Activated CD4-positive, alpha-beta T cell treated with anti-CD3 and anti-CD28 coated beads for 36 hours (primary cell): ENCODE measurements at places on chromosomes 2 and 18.

DNA sequence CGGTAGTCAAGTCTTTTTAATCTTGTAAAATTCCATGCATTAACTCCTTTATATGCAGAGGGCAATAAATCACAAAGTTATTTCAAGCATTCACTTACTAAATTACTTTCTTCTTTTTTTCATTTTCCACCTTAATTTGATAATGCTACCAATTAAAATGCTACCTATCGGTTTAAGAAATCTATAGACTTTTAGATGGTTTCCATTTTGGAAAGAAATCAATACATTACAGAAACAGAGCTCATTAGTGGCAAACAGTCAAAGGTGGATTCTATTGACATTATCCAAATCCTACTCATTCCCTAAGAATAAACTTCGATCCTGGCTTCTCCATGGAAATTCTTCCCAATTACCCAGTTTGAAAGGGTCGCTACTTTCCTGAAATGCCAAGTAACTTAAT is 176.5 kb downstream of the MREG start:
- no peak for DNase-seq

DNA sequence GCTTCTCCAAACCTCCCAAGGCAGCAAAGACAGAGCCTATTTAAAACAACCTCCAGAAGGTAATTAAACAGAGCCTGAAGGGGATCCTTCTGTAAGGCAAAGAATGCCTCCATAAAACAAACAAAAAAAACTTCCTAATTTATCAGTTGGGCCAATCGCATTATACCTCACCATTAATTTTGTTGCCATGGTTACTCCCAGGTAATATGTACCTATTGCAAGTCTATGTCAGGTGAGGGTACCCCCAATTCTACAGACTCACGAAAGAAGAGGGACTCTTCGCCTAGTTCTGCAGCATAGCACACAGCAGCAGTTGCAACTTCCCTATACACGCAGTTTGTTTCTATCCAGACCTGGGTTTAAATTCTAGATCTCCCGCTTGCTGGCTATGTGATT is 38.8 kb downstream of the SFXN5 start:
- DNase-seq = no peak

DNA sequence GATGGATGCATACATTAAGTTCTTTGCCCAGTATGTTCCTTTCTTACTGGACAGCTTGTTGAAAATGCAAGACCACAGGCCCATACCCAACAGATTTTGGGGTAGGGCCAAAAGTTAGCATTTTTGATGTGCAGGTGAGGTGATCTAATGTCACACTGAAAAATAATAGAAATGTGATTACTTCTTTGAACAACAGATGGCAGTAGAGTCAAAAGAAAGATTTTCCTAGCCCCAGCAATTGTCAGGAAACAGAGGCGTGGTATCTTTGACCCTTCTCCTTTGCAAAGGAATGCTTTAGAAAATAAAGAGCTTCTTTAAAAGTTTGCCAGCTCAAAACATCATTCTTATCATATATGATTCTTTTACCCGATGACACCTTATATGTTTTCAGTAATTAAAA is 343.6 kb upstream of the SYT4 start:
- no peak for DNase-seq

- no peak for DNase-seq
Measured at GRCh38 chr2:176936410-176936809, 276.2 kb upstream of the HNRNPA3 start.

DNA sequence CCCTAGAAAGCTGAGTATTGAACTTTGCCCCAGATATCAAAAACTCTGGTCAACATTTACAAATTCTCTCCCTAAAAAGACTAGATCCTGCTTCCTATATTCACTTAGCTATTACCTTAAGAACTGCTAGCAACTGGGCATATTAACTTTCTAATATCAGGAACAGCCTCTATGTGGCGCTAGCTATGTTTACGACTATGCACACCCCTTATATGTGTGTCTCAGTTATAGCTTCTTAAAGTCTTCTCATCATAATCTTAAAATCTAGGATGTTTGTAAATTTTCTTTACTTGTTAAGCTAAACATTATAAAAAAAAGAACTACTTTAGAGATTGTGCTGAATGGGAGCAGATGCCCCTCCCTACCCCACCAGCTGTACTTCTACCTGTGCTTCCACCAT is 1.7 kb upstream of the STAMBP start:
- DNase-seq = no peak

- DNase-seq = no peak
Measured at GRCh38 chr2:152542995-152543481, 174.2 kb downstream of the PRPF40A start.

- DNase-seq = no peak
Measured at GRCh38 chr18:11259469-11260150, 110.2 kb upstream of the PIEZO2 start.

DNA sequence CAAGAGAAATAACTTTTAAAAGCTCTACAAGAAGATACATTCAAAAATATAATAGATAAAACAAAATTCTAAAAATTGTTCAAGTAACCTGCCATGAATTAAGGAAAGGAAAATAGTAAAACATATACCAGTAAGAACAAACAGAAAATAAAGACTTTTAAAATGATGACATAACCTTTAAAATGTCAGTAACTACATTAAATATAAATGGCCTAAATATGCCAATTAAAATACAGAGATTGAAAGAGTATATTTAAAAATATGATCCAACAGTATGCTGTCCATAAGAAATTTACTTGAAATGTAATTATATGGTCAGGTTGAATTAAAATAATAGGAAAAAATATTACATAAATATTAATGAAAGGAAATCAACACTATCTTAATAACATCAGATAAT is 911.7 kb upstream of the POU3F3 start:
- no peak for DNase-seq

GRCh38 chr2:143501106-143501676 is 372.0 kb downstream of the ARHGAP15 start:
- no peak for DNase-seq

- DNase-seq = peak; percentile 7
Measured at GRCh38 chr2:29702276-29702675, 219.1 kb downstream of the ALK start.

- no peak for DNase-seq
Measured at GRCh38 chr2:84865181-84865783, 15.6 kb downstream of the TRABD2A start.

- DNase-seq = peak; percentile 64
Measured at GRCh38 chr2:61537277-61537949, 743 bp downstream of the XPO1 start.

GRCh38 chr2:16525265-16525887 is 140.3 kb downstream of the CYRIA start:
- DNase-seq = peak; percentile 59

- DNase-seq = peak; percentile 18
Measured at GRCh38 chr2:121617042-121617599, 32.1 kb downstream of the CLASP1 start.

GRCh38 chr2:233817995-233818638 is 36.2 kb downstream of the HJURP start:
- DNase-seq = no peak

DNA sequence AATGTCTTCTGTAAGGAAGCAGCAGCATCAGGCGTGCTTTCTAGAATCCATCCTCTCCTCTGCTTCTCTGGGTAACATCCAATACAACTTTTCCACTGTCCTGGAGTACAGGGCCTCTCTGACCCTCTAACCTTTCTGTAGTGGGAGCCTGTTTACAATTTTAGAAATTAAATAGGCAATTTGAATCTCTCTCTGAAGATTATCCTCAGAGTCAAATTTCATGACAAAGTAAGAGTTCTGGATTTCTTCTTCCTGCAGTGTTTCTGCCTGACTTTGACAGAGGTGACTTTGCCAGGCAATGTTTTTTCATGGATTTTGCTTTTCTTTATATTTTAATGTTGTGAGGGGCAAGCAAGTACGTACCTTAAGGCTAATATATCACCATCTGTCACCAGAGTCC is 558.4 kb downstream of the PARD3B start:
- DNase-seq = no peak

DNA sequence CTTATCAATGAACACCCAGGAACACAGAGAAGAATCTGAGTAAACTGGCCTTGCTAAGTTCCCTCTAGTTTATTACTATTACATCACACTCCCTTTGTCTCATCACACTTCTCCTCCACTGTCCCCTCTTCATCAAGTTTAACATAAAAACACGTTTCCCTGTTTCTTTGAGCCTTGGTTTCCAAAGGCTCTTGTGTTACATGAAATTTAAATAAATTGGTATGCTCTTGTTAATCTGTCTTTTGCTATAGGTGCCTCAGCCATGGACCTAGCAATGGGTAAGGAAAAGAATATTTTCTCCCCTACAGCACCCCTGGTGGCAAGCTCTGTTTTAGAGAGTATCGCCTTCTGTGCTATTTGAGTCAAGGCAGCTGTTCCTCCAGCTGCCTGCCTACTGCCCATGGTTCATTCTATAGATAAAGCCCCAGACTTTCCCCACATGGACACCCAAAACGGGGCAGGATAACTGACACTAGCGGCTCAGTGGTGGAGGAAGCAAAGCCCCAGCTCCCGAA is 31.8 kb downstream of the TGIF1 start:
- DNase-seq = peak; percentile 48

GRCh38 chr2:160835166-160835565 is 325.1 kb upstream of the TANK start:
- no peak for DNase-seq

GRCh38 chr2:223508372-223508771 is 93.8 kb downstream of the SCG2 start:
- DNase-seq = no peak

DNA sequence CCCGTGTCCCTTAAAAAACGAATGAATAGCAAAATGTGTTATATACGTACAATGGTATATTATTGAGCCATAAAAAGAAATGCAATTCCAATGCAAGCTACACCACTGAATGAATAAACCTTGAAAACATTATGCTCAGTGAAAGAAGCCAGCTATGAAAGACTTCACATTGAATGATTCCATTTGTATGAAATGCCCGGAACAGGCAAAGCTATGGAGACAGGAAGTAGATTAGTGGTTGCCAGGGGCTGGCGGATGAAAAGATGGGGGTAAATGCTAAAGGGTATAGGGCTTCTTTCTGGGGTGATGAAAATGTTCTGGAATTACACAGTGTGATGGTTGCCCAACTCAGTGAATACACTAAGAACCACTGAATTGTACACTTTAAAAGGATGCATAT is 113.3 kb downstream of the NOL10 start:
- no peak for DNase-seq

DNA sequence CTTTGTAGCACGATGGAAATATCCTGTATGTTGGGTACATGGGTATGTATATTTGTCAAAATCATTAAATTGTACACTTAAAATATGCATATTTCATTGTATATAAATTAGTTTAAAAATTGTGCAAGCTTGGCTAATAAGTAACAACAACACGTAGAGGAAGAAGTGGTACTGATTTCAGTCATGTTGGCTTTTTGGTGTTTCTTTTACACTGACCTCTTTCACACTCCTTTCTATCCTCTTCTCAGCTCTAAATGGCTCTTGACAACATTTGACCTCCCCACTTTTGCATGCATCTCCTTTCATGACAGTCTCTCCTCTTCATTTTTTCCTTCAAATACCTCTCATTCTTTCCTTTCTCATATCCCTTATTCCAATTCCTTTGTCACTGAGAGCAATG is 801.4 kb upstream of the ZEB2 start:
- DNase-seq = no peak

DNA sequence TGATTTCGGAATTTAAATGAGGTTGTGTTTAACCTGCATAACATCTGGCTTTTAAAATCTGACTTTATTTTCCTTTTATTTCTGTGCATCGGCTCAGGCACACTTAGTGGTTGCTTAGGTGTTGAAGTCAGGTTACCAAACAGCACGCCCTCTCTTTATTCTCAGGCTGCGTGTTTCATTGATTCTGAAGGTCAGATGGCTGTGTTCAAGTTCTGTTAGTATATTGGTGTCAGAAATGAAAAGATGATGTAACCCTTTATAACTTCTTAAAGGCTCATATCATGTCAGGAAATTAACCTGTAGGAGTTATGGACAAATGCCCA is 246.5 kb downstream of the LDLRAD4 start:
- DNase-seq = no peak

GRCh38 chr18:45652303-45653080 is 37.2 kb downstream of the SLC14A2 start:
- no peak for DNase-seq

GRCh38 chr2:148680462-148680861 is 35.9 kb downstream of the EPC2 start:
- no peak for DNase-seq

GRCh38 chr2:235917506-235917905 is 250.7 kb downstream of the GBX2 start:
- no peak for DNase-seq

DNA sequence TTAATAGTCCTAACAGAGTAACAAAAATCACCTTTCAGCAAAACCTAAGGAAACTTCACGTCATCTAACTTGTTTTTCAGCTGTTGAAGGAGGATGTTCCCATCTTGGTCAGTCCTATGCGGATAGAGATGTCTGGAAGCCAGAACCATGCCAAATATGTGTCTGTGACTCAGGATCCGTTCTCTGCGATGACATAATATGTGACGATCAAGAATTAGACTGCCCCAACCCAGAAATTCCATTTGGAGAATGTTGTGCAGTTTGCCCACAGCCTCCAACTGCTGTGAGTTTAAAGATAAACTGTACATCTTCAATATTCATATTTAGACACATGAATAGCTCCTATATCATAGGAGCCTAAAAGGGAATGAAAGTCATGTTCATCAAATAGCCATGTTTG is 10.5 kb downstream of the COL3A1 start:
- DNase-seq = no peak

GRCh38 chr18:55018602-55019001 is 59.3 kb upstream of the CCDC68 start:
- no peak for DNase-seq

DNA sequence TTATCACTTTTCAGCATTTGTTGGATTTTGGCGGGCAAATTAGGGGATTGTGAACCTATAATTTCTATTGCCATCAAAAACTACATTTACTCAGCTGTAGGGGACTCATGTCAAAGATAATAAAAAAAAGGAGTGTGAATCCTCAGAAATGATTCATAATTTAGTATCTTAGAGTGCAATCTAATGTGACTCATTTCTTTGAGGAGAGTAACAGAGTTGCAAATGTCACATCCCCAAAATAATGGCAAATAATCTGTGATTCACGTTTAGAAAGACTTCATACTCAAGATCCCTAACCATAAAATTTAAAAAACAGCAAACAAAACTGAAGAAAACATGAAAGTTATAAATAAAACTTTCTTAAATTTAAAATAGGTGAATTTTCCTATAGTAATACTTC is 373.0 kb downstream of the CDH2 start:
- no peak for DNase-seq

DNA sequence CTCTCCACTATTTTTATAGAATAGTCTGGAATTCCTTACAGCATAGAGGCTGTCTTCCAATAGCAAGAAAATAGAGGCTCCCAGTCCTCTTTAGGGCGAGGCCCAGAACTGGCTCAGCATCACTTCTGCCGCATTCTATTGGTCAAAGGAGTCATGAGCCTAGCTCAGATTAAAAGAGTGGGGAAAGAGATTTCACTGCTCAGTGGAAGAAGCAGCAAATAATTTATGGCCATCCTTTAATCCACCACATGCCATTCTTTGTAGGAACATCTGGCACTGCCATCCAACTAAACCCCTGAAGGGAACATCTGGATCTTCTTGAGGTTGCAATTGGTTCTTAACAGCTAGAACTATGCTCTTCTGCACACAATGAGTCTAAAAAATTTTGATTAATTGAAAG is 43.4 kb upstream of the NEUROD1 start:
- DNase-seq = no peak

- DNase-seq = no peak
Measured at GRCh38 chr2:126896471-126896870, 2.2 kb upstream of the TEX51 start.

- no peak for DNase-seq
Measured at GRCh38 chr2:141728886-141729285, 401.9 kb downstream of the LRP1B start.
